Thyroid gland (tissue), 4 donors: ENCODE measurements at places on chromosomes 7 and 10.
A peak's percentile ranks its signal among the peaks of the same experiment; 100 is the strongest.

- no peak for DNase-seq
Measured at GRCh38 chr7:3598854-3599253, 297.8 kb downstream of the SDK1 start.

DNA sequence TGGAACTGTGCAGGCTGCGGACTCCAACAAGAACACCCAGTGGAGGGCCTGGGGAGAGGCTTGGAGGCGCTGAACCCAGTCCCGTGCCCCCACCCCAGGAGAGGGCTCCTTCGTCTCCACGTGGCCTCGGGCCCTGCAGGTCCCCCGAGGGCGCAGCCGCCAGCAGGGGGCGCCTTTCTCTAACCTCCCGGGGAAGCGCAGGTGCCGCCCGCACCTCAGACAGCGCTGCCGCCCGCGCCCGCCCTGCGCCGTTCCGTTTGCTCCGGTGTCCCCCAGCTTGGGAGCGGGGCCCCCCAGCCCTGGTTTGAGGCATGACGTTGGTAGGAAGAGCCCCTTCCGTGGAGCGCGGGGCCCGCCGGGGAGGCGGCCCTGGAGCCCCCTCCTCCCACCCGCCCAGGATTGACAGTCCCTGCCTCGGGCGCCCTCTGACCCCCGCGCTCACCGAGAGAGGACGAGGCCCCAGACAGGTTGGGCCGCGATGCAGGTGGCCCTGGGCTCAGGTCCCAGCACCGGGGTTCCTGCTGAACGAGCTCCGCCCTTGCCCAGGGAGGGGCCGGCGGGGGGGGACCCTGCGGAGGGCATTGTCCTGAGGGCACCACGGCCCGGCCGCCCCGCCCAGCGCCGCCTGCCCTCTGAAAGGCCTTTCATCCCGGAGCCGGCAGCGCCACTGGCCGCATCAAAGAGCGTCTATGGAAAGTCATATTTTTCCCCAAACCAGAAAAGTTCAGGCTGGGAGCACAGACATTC lies 42.8 kb downstream of the FOXL3 start:
- peak; percentile 81 for DNase-seq

DNA sequence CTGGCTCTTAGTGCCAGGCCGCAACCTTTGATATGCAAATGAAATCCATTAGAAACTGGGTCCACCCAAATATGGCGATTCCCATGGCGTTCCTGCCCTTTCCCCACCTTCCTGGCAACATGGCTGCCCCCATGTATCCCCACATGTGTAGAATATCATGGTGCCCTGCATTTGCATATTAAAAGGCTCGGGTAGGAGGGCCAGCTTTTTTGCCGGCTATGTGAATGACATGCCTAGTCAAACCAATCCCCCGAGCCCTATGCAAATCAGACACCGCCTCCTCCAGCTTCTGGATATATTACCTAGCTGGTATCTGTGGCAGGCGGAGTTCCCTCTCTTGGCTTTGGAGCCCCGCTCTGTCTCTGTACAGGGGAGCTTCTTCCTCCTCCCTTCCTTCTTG lies 18.3 kb downstream of the MMS19 start:
- no peak for DNase-seq

- no peak for DNase-seq
Measured at GRCh38 chr10:103145046-103145445, 48.0 kb downstream of the NT5C2 start.

DNA sequence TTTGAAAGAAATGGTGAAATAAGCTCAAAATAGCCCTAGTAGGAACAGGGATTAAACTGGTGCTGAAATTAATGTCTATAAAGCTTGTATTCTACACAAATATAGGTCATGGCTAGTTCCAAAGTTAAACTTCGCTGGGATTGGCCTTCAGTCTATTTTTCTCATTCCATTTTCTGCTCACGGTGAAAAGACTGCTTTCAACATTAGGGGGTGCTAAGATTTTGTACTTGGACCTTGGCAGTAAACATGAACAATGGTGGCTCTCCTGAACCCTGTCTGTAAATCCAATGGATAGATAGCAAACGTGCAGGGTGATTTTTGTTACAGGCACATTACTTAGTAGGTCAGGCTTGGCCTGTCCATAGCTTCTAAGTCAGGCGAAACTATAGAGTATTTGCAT lies 36.0 kb upstream of the RSU1 start:
- DNase-seq = no peak

DNA sequence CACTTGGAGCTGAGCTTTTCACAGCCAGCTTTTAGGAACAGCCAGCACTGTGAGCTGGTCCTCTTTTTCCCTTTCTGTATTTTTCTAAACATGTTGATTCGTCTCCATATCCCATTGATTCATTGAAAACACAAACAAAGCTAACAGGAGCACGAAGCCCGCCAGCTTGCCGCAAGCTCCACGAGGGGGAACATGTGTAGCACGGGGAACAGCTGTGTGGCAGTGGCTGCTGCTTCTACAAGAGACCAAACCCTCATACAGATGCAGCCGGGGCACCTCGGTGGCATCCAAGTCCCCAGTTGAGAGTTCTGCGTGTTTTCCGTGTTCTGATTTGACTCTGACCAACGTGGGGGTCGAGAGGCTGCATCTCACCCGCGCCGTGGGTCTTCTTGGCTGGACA lies 80.8 kb upstream of the SH2B2 start:
- no peak for DNase-seq

DNA sequence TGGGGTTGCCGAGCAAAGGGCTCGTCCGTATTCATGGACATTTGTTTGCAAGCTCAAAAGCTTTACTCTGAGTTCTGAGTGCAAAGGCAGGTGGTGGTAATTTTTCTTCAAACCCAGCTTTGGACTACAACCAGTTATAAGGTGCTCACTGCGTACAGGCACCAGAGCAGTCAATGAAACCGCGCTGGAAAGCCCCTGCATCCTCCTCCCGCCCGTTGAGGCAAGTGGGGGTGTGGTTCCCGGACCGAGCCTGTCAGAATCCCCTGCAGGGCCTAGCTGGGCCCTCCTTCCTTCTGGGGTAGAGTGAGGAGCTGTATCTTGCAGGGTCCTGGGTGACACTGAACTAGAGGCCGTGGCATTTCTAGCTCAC lies 22.3 kb downstream of the AMZ1 start:
- DNase-seq = no peak

GRCh38 chr7:129775695-129776361 lies 164.3 kb downstream of the NRF1 start:
- no peak for DNase-seq

GRCh38 chr7:36613031-36613614 lies 111.2 kb downstream of the AOAH start:
- DNase-seq = no peak

DNA sequence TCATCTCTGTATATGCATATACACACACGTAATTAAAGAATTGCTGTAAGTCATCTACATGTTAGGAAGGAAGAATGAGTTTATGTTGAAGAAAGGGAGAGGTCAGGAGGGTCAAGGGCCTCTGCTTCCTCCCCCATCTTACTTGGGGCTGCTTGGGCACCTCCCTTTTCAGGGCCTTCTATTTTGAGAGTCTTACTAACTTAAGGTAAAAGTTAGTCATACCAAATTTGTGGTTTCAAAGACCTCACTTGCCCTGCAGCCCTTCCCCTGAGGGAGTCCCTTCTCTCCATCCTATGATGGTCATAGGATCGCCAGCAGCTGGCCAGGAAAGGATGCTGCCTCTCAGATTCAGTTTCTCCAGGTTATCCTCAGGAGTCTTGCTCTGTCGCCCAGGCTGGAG lies 2.6 kb downstream of the PLEKHS1 start:
- no peak for DNase-seq

DNA sequence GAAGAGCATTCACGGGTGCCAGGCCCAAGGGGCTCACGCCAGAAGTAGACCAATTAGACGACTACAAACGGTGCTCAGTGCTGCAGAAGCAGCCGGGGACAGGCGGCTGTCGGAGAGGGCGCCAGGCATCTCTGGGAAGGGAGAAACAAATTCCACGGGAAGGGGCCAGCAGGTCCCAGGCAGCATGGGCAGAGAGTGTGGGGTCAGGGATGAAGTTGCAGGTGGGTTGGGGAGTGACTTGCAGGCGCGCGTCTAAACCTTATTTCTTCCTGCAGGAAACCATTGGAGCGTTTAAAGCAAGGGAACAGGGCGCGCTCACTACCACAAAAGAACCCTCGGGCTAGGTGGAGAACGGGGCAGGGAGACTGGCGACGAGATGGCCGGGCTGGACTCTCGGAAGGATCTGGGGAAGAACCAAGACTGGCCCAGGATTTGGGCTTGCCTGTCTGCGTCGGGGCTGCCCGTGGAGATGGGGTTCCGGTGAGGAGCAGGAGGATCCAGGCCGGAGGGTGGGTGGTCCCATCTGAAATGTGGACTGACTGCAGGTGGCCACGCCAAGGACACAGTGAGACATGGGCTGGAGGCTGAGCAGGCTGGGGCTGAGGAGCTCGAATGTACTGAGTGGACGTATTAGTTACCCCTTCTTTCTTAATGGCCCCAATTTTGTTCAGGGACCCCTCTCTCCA lies 116.3 kb upstream of the DIP2C start:
- no peak for DNase-seq

DNA sequence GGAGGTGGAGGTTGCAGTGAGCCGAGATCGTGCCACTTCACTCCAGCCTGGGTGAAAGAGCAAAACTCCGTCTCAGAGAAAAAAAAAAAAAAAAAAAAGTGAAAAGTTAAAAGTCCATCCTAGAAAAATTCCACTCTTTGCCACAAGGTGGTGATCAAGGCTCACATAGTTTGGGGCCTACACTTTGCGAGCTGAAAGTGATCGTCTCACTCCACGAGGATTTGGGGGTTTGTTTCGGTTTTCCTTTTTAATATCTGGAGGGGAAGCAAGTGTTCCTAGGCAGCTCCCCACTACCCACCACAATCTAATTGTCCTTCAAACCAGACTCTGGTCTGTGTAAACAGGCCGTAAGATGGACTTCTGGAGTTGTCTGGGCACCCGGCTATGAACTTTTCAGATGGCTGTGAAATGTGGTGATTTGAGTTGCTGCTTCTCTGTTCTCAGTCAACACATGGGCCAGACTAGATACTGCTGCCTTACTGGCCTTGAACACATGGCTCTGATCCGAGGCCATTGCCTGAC lies 27.1 kb downstream of the PRLHR start:
- DNase-seq = peak; percentile 22

- DNase-seq = peak; percentile 9
Measured at GRCh38 chr10:22554461-22555182, 159.8 kb downstream of the PIP4K2A start.

GRCh38 chr10:120776442-120776841 lies 74.7 kb upstream of the WDR11 start:
- DNase-seq = no peak

DNA sequence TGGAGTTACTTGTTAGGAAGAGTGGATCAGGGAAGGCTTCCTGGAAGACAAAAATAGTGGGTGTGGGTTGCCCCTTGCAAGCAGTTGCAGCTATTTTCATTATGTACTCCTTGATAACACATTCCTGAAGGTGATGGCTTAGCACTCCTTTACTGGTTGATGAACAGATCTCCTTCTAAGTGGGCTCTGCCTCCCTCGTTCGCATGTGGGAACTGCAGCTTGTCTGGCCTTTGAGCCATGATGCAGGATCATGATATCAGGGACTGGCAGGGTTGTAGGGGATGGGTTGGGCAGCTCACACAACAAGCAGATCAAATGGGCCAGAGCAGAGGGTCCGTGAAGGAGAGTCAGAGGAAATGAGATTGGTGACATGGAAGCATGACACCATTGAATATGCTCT lies 28.8 kb upstream of the LRRC4 start:
- DNase-seq = no peak

DNA sequence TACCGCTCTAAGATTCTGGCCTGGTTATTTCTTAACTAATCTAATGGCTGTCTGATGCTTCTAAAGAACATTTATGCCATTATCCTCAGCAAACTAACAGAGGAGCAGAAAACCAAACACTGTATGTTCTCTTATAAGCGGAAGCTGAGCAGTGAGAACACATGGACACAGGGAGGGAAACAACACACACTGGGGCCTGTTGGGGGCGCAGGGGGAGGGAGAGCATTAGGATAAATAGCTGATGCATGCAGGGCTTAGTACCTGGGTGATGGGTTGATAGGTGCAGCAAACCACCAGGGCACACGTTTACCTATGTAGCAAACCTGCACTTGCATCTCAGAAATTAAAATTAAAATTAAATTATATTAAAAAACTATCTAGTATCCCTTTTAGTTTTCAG lies 853.5 kb downstream of the GATA3 start:
- DNase-seq = no peak

DNA sequence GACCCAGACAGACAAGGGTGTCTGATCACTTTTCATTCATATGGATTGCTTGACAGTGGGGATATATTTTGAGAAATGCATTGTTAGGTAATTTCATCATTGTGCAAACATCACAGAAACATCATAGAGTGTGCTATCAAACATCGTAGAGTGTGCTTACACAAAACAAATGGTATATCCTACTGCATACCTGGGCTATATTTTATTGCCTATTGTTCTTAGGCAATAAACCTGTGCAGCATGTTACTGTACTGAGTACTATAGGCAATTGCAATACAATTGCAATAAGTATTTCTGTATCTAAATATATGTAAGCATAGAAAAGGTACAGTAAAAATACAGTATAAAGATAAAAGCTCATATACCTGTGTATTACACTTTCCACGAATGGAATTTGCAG lies 319.1 kb downstream of the KIF20B start:
- no peak for DNase-seq

DNA sequence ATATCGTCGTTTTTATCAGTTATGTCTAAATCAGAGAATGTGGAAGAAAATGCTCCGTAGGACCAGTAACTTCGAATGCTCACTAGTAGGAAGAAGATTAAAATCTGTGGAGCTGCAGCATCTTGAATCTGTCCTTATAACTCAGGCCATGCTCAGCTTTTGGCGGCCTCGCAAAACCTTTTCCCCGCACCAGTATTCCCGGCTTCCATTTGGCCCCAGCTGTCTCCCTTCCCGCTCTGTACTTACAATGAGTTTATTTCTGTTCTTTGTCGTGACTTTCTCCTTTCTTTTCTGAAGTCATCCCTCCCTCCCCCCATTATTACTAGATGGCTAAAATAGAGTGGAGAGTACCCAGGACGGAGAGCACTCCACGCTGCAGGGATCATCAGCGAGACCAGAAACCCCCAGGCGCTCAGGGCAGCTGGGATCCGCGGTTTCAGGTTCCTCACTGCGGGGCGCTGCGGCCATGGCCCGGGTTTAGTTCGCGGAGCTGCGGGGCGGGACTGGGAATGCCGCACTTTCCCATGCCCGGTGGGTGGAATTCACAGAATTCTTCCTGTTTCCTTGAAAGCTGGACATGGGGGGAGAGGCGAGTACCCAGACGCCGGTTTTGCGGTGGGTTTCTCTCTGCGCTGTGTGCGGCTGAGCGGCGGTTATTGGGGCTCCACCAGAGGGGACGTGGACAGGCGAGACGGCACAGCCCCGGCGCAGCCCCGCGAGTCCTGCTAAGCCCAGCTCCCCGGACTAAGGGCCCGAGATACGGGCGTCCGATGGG lies 183.5 kb downstream of the POM121L12 start:
- DNase-seq = no peak

- DNase-seq = no peak
Measured at GRCh38 chr7:67671006-67671548, 674.4 kb downstream of the TYW1 start.

- DNase-seq = no peak
Measured at GRCh38 chr10:96660297-96660696, 60.0 kb downstream of the PIK3AP1 start.

GRCh38 chr7:34187798-34188307 lies 282.5 kb downstream of the BMPER start:
- DNase-seq = no peak
